ENCODE measurements at places on chromosomes 1 and 21.

DNA sequence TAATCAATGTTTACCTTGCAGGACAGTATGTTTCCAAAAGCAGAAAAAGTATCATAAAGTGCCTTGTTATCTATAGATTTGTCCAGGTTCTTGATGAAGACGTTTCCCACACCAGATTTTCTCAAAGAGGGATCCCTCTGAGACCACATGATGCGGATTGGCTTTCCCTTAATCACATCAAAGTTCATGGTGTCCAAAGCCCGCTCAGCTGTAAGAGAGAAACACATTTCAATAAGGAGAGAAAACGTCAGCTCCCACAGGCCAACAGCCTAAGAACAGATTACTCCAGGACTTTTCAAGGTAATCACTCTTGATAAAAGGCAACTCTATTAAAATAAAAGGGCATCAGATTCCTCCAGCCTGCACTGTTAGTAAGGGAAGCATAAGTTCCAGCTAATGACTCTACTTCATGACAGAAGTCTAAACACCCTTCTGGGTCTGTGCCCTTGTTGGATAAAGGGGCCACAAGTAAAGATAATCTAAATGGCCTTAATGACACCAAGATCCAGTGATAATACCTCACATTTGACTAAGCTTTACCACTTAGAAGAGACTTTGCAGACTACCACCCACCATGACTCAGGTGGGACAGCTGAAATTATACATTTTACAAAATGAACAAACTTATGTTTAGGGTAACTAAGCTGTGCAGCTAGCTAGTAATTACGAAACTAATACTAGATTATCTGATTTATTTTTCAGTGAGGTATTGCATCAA, 4.1 kb downstream of the PABPC4 start:
- no peak for DNase-seq

DNA sequence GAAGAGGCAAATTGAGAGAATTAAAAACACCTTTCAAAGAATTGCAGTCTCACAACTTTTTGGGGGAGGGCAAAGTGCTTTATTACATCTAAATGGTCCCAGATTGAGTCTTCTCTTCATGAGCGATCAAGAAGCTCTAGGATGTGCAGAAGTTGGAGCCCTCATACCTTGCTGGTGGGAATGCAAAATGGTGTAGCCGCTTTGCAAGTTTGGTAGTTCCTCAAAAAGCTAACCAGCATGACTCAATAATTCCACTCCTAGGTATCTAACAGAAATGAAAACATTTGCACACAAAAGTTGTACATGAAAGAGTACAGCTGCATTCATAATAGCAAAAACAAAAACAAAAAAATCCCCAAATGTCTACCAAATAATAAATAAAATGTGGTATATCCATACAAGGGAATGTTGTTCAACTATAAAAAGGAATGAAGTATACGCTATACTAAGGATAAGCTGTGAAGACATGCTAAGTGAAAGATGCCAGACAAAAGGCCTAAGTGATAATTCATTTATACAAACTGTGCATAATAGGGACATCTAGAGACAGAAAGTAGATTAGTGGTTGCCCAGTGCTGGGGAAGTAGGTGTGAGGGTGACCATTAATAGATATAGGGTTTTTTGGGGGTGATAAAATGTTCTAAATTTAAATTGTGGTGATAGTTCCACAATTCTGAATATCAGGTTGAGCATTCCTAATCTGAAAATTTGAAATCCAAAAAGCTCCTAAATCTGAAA, 55.2 kb downstream of the SELENOF start:
- DNase-seq: peak; percentile 39

DNA sequence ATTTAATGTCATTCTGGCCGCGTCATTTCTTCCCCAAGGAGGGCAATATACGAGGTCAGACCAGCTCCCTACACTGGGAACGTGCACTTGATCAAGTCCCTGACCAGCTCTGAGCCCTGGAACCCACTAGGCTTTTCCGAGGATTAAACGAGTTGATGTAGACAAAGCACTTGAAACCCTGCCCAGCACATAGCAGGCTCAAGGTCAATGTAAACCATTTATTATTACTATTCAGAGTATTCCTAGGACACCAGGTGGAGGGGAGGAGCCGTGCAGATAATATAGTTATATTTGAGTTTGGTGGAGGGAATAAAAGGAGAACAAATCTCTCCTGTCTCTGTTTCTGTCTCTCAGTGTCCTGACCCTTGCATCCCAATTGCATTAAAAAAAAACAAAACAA, 174.1 kb upstream of the IGSF21 start:
- DNase-seq: no peak

GRCh38 chr1:167695756-167696561, 25.8 kb upstream of the MPZL1 start:
- no peak for DNase-seq
